ENCODE measurements at places on chromosomes 3 and 15.

DNA sequence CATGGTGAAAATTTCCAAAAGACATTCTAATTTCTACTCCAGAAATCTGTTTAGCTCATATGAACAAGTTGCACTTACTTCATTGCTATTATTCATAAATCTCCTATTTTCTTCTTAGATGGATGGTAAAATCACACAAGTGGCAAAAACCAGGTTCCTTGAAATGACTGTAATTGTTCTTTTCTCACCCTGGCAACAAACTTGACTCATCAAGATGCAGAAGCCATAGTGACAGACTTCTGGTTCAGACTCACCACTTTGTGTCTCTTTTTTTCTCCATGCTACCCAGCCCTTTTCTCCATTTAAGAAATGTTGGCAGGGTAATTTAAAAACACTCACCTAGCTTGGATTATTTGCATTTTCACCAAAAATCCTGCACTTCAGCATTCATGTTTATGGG is 82.1 kb downstream of the LRRC28 start:
- no peak for DNase-seq

DNA sequence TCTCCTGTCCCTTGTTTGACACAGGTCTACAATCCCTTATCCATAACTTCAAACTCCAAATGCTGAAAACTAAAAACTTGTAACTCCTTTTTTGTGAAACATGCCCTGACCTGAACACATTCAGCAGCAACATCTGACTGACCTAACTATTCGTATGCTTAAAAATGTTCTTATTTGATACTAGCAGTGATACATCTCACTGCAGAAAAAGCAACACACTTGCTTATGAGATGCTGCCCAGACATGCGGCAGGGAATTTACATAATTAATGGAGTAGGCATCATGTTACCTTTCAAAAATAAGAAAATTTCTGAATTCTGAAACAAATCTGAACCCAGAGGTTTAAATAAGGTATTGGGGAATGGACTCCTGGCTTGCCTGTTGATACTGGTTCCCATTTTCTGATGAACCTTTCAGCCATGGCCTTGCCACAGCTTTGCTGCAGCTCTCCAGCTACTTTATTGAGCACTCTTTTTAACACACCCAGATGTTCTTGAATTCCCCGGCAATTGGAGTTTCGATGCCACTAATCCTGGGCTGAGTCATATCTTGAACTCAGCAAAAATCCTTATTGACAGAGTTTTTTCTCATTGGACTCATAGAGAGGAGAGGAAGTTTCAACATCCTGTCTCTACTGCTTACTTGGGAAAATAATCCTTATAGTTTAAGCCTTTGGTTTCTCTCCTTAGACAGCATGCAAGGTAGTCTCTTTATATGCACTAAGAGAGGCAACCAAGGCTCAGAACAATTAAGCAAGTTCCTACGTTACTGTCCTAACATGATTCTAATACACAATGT is 296.6 kb upstream of the LMCD1 start:
- no peak for DNase-seq

DNA sequence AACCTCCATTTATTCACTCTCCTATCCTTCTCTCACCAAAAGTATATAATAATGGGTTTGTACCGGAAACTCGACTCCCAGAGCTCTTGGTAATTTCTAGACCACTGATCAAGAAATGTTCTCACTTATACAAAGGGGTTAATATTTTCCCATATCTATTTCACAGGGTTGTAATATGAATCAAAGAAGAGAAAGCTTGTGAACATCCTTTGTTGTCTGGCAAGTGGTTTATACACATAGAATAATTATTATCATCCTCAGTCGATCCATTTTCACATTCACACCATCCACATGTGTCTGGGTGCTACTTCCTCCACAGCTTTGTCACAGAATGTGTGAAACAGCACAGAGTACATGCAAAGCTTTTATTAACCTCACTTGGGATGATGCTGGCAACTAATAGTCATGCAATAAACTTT is 29.9 kb upstream of the STT3B start:
- DNase-seq = no peak

DNA sequence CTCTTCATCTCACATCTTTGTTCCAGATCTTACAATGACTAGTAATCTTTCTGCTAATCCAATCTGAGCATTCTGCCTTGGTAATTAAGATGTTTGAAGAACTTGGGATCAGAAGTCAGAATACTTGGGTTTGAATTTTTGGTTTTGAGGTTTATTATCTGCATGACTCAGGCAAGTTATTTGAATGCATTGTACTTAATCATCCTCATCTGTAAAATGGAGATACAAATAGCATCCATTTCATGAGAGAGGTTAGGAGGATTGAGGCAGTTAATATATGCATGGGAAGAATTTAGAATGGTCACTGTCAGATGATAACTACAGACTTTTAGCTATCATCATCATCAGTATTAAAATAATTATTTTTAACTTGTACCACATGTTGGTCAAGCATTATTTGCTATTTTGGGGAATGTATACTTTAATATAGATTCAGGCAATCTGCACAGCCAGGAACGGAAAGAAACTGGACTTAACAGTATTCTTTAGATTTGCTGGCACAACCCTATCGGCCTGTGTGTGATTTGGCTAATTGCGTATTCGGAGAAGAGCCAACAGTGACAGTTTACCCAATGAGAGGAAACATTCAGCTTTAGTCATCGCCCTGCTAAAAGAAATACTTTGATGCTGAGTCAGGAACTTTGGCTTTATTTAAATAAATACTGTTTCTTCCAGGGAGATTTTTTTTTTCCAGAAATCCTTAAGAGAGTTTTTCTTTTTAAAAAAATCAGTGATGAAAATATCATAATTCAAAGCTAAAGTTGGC is 600.0 kb downstream of the ROBO1 start:
- no peak for DNase-seq

DNA sequence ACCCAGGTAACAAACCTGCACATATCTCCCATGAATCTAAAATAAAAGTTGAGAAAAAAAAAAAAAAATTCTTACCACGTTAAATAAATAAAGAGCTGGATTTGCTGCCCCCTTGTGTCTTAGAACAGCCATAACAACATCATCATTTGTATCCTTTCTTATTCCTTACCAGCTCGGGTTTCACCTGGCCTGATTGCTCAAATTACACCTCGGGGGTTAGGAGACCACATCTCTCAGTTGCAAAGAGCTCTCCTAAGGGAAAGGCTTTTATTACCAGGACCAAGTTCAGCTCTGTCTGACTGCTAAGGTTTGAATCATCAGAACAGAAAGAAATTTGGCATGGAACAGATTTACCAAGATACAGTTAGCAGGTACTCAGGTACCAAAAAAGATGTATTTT is 25.8 kb upstream of the RPL39L start:
- peak; percentile 27 for DNase-seq

- DNase-seq = no peak
Observed at GRCh38 chr15:48103647-48104046, 17.1 kb upstream of the SLC24A5 start.

- DNase-seq = no peak
Observed at GRCh38 chr3:49359623-49360022, 1.5 kb upstream of the GPX1 start.

DNA sequence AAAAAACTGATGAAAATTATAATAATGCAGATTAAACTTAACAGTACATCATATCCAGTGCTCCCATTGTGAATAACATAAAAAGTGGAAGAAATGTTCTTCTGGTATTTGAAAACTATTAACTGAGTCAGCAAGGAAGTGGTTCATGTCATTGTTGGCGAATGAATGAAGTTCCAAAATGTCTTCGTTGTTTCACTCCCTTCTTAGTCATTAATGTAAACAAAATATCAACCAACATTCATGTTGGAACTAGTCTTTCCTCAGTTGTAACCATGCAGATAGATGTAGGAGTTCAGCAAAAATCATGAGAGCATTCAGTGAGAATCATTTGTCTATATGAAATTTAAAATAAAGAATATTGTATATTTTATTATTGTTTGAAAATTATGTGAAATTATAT is 44.1 kb upstream of the ICE2 start:
- no peak for DNase-seq

DNA sequence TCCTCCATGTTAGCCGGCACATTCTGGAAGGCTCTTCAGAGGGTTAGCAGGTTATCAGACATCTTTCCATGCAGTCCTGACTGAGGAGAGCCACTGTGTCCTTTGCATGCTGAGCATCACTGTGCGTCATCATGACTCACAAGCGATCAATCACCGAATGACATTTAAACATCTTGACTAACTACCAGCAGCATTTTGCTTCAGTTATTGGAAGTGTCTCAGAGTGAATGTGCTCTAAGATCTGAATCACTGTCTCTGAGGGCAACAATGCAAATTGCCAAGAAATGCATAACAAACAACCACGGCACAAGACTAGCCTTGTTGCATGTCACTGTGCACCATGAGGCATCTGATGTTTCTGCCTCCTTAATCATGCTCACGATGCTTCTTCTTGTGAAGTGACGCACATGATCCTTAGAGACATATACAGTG is 18.3 kb upstream of the ATP8B4 start:
- DNase-seq = no peak

GRCh38 chr3:111596328-111596727 is 1.2 kb upstream of the ZBED2 start:
- DNase-seq = no peak

- no peak for DNase-seq
Observed at GRCh38 chr3:28947751-28948150, 333.1 kb upstream of the RBMS3 start.

All from activated CD4-positive, alpha-beta T cell treated with anti-CD3 and anti-CD28 coated beads for 4 hours (primary cell).